ENCODE measurements at places on chromosomes 7 and 10. TPM values are rescaled to one million over a fixed set of nuclear protein-coding genes. Genes with fewer than 3 reads are reported as not detected.

Gene SHH
- not detected for total RNA-seq

Gene RBM17
- total RNA-seq = 55.5 TPM

Gene ASIC3
- not detected for total RNA-seq

Gene SH2B2
- 1.4 TPM for total RNA-seq

Gene INMT
- 0.15 TPM for total RNA-seq

Gene PAX4
- not detected for total RNA-seq

Gene DHX32
- 43.9 TPM for total RNA-seq

Gene MMP21
- not detected for total RNA-seq

Gene BTAF1
- 40.4 TPM for total RNA-seq

Gene ACTL6B
- not detected for total RNA-seq

Gene PDE6C
- total RNA-seq = not detected

Gene PRF1
- total RNA-seq = not detected

Gene FOXI2
- not detected for total RNA-seq

Gene FKBP6
- not detected for total RNA-seq

Gene RASSF4
- 4.5 TPM for total RNA-seq

Gene SH2D4B
- total RNA-seq = 0.30 TPM

Gene NKX1-2
- not detected for total RNA-seq

Gene TIMM23B
- 16.9 TPM for total RNA-seq

Gene ZRANB1
- 16.9 TPM for total RNA-seq
